ENCODE measurements at places on chromosomes 4 and X.

GRCh38 chrX:7168371-7168770 is 20.4 kb upstream of the PUDP start:
- DNase-seq = no peak

DNA sequence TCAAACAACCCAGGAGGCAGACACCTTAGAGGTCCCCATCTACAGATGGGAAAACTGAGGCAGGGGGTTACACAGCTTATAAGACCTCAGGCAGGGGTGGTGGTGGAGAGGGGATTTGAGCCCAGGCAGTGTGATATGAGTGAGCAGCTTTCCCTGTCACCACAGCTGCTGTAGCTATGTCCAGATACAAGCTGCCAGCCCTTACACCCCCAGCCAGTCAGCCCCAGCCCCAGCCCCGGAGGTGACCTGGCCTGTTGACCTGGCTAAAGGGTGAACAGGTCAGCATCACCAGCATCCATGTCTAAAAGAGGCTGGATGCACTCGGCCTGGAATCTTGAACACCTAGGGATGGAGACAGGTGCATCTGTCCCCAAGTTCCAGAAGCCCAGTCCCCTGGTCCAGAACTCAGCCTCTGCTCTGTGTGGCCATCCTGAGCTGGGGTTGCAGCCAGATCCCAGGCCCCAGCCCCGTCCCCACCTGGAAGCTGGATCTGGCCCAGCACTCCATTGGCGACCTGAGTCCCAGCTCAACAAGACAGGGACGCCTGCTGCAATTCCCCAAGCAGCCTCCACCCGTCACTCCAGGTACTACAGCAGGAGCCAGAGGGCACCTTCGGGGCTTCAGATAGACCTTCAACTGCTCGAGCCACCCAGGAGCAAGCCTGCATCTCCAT is 89.5 kb downstream of the JAKMIP1 start:
- no peak for DNase-seq

DNA sequence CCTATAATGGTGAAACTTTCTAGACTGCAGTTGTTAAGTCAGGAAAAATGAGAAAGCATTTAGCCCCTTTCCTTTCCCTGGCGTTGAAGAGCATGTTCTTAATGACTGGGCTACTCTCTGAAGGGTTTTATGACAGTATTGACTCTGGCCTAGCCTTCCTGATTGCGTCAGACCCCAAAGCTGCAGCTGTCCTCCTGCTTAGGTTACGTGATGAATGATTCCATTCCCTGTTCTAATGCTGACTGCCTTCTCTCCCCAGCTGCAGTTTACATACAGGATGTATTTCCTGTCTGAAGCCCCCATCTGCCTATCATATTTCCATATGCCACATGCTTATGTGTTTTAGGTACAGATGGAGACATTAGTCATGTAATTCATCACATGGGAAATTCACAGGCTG is 105.8 kb upstream of the EGFL6 start:
- DNase-seq = no peak

- DNase-seq = no peak
These were observed 30.2 kb downstream of the BEND4 start for GRCh38 chr4:42122237-42122636.

DNA sequence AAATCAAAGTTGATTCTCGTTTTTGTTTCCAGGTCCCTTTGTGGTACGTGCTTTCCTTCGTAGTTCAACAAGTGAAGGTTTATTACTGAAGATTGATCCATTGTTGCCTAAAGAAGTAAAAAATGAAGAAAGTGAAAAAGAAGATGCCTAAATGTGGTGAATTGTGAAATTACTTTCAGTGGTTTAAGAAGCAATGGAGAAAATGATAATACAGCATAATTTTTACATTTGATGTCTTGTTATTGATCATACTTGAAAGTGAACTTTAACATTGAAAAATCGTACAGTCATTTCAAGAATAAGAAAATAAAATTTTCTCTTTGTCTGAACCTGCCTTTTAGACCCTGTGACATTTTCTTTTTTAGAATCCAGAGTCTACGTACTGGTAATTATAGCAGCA is 89.8 kb downstream of the MRPL1 start:
- DNase-seq = no peak

DNA sequence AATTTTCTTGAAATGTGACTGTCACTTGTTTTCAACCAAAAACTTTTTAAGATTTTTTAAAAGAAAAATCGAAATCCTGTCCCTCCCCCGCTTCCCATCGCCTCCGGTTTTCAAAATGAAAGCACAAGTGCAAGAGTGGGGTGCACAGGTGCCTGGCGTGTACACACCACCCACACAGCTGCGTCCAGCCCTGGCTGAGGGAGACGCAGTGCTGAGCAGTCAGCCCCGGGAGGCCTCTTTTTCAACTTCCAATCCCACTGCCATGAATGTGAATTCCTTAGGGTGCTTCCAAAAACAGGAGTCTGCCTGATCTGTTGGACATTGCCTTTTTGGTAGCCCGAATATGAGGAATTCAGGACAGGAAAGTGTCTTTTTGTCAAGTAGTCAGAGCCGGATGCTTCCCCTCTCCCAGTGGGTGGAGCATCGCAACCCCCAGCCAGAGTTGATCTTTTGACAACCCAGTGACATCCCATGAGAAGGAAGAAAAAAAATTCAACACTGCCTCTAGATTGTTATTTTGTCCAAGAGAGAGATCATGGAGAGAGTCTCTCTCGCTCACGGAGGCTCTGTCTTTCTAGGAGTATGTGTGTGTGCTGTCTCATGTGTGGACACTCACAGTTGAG is 8.9 kb downstream of the PRRG3 start:
- DNase-seq = no peak

DNA sequence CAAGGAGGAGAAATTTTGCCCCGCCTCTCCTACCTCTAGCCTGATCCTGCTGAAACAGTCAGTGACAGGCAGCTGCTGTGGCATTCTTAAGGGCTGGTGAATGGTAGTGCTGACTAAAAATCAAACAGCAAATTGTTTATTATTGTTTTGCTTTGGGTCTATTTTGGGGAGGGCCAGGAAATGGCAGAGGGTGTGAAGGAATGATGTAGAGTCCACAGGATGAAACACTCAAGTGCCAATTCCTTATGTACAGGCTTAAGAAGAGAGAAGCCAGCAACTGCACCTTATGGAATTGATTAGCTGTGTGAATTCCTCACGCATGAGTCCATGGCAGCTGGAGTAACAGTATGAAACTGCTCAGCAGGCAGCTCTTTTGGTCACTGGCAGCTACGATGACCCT is 39.7 kb downstream of the VEGFC start:
- DNase-seq = no peak

- no peak for DNase-seq
These were observed 78.3 kb upstream of the ARSJ start for GRCh38 chr4:114057746-114058145.

- DNase-seq = no peak
These were observed 17.7 kb downstream of the DOCK11 start for GRCh38 chrX:118513120-118513898.

DNA sequence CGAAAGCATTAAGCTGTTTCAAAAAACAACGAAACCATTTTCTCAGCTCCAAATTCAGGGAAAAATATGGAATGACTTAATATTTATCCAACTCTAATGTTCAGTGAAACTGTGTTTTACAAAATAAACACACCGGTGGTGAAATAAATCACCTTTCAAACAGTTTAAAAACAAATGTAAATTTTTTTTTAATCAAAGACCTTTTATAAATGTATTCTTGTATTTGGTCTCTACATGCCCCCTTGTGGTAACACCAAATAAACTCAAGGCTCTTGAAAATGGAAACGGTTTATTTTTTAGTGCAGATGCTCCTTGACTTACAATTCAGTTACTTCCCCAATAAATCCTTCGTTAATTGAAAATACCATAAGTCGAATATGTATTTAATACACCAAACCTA is 45.8 kb upstream of the ITM2A start:
- no peak for DNase-seq

DNA sequence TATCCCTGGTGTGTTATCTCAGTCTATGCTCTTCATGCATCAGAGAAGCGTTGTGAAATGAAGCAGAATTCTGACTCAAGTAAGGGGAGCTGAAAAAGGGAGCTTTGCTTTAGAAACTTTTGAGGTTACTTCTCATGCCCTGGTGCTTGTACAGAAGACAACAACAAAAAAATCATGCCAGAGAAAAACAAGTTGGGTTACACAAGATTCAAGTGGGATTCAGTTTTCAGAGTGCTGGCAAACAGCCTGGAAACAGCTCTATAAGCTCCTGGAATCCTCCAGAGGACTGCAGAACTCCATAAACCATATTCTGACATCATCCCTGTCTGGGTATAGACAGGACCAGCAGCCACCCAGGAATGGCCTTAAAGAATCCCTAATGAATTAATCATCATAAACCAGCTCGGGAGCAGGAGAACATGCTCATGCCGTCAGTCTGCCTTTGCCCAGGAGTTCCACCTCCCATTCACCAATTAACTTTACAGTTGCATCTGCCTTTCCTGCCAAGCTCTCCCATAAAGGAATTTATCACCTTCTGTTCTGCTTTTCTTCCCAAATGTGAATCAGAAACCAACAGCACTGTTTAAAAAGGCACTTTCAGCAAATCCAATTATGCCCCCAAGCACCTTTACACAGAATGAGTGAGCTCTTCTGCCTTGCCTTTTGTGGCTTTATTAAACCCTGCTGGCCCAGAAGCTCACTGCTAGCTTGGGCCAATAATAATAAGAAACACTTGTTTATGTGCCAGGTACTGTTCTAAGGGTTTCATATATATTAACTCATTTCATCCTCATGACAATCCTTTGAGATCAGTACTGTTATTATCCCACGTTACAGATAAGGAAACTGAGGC is 54.5 kb upstream of the FBXW7 start:
- DNase-seq = no peak

GRCh38 chrX:41236629-41237028 is 97.3 kb upstream of the DDX3X start:
- DNase-seq = no peak

- DNase-seq = no peak
These were observed 75.1 kb downstream of the MXRA5 start for GRCh38 chrX:3271183-3271833.

DNA sequence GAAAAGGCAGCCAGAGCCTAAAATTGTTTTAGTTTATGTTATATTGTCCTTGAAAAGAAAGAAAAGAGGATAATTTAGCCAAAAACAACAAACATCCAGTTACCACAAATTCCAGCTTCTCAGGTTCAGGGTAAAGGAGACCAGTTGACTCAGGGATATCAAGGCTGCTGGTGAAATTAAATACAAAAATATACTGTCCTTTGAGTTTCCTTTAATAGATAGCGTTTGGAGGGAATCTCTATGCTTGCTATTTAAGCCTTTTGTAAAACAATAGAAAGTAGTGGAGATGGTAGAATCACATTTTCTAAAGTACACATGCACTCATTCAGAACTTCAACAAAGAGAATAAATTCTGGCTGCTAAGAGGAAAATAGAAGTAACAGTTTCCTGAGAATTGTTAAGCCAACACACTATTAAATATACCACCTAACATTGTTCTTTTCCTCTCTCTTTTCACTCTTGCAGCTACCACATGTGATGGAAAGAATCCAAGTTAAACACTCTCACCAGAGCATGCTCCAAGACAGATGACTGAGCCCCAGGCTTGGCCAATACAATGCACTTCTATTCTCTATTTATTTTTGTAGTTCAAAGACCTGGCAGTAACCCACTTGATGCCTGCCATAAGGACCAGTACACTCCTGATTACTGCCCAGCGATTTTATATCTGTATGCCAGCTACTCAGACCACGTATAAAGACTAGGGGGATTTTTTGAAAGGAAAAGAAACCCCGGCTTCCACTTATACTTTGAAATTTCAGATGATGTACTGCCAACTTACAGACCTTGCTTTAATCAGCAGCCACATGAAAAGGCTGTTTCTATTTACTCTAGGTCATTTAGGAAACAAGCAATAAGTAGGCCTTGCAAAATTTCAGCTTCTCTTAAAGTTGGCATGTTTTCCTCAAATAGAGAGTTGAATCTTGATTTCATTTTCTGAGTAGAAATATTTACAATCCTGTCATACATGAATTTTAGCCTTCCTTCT is 756.9 kb downstream of the FAT4 start:
- DNase-seq = no peak

DNA sequence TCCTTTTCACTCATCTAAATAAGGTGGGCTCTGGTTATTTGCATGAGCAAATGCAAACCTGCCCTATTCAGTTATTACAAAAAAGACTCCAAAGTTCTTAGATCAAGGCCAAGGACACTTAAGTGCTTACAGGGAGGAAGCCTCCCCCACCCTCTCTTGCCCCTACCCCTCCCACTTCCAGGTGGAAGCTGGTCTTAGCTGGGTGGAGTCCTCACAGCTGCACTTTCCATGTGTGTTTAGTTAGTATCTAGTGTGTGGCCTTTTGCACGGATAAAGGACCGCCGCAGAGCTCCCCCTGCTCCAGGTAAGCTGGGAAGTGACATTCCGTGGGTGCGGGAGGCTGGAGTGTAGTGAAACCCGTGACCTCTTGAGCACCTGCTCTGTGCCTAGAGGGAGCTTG is at the start of gene TRIM75:
TRIM75 (plus strand) TSS at position 222 of the 400 bp plus-strand sequence. CDS start 5,282 bp downstream, outside the sequence.
- no peak for DNase-seq

GRCh38 chr4:165383591-165384073 is 4.8 kb downstream of the CPE start:
- peak; percentile 17 for DNase-seq

DNA sequence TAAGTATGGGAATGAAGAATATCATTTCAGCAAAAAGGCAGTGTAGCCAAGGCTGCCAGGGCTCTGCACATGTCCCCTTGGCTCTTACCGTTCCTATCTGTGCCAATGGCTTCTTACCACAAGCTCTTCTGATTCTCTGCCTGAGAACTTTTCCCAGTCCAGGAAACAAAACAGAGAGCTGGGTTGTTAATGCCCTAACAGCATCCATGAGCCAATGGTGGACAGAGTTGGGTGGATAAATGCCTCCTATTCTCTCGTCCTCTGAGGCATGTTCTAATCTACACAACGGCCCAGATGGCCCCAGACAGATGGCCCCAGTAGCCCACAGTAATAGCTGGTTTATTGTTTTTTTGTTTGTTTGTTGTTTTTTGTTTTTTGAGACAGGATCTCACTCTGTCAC is 28.0 kb downstream of the SCD5 start:
- DNase-seq = no peak

- no peak for DNase-seq
These were observed 90.2 kb downstream of the NHS start for GRCh38 chrX:17465201-17465600.

GRCh38 chr4:99927566-99927965 is 18.9 kb downstream of the DNAJB14 start:
- no peak for DNase-seq

GRCh38 chrX:2466876-2467656 is 33.7 kb downstream of the DHRSX start:
- no peak for DNase-seq
